Activated CD8-positive, alpha-beta memory T cell treated with anti-CD3 and anti-CD28 coated beads, Interleukin-2, amount 10 ng/mL, durations not matched to agents 7 days and 5 days (primary cell): ENCODE measurements at places on chromosomes 11 and 22. TPM values are rescaled to one million over a fixed set of nuclear protein-coding genes. Genes with fewer than 3 reads are reported as not detected.

DNA sequence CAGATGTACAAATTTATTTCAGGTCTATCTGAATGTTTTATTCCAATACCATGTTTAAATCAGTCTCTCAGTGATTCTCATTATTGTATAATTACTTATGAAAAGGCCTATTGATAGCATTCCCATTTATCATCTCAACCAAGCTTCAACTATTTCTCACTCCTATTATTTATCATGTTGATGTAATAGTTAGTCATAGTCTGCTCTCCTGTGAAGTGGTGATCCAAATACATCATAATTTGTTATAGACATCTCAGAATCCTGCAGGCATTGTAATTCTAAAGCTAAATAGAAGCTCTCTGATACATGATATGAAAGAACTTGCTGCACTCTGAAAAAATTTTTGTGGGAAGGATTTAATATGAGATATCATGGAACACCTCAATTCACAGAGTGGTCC is 21.8 kb upstream of the OR8G1 start:
- no peaks in the 10 kb centered on the region for H3K4me1 ChIP-seq
- DNase-seq: no peak
- no peak overlapping the region for H3K27ac ChIP-seq
- H3K4me3 ChIP-seq: no peak overlapping the region
- peaks cover 3% of the 10 kb centered on the region for H3K27me3 ChIP-seq

Gene LAYN
- 40.1 TPM for total RNA-seq

- H3K36me3 ChIP-seq: no peaks in the 10 kb centered on the region
- peaks cover 9% of the 10 kb centered on the region for H3K4me1 ChIP-seq
- peak overlapping the region; percentile 58 for H3K4me3 ChIP-seq
- peaks cover 24% of the 10 kb centered on the region for H3K27me3 ChIP-seq
Observed at GRCh38 chr22:27802346-27803073, 954 bp upstream of the MN1 start.

DNA sequence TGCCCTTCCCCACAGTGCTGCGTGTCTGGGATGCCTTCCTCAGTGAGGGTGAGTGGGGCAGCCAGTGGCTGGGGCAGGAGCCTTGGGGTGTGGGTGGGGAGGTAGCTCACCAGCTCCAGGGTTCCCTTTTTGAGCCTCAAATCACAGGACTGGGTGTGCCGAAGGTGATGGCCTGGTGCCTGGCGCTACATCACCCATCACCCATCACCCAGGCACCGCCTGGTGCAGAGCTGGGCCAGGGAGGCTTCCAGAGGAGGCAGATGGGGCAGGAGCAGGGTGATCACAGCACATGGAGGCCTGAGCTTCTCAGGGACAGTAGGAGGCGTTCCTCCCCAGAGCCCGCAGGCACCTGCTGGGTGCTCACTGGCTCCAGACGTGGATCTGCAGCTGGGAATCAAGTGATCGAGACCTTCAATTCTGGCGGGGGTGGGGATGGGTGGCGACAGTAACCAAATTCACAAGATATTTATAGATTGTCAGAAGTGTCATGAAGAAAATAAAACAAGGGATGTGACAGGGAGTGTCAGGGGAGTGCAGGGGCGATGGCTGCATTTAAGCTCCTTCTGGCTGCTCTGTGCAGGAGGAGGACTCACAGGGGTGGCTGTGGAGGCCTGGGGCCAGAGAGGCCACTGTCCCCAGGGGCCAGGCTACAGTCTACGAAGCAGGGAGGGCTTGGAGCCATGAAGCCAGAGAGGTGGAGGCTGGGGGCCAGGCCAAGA is 3.2 kb downstream of the TBC1D10C start:
- peaks cover 74% of the 10 kb centered on the region for H3K4me1 ChIP-seq
- peak overlapping the region; percentile 86 for H3K27ac ChIP-seq
- H3K36me3 ChIP-seq: peaks cover 50% of the 10 kb centered on the region
- DNase-seq: no peak
- H3K27me3 ChIP-seq: no peaks in the 10 kb centered on the region
- peak overlapping the region; percentile 90 for H3K4me3 ChIP-seq

DNA sequence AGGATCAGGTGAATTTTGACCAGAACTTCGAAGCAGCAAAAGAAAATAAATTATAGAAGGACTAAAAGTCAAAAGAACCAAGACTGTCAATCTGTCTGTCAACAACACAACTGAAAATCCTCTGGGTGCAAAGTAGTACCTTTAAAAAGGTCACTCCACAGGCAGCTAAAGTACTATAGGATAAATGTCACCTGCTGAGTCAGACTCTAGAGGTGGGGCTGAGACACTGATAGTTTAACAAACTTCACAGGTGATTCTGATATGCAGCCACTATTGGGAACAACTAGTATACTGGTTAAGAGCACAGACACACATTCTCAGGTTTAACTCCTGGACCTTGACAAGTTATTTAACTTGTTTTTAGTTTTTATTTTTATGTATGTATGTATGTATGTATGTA is 107.3 kb downstream of the FCHSD2 start:
- H3K27me3 ChIP-seq: no peaks in the 10 kb centered on the region
- H3K36me3 ChIP-seq: peaks cover 25% of the 10 kb centered on the region
- H3K4me1 ChIP-seq: peaks cover 9% of the 10 kb centered on the region
- no peak overlapping the region for H3K4me3 ChIP-seq

Gene TSPAN32
- 20.5 TPM for total RNA-seq

- no peak overlapping the region for H3K4me3 ChIP-seq
- H3K27me3 ChIP-seq: peaks cover 59% of the 10 kb centered on the region
- DNase-seq: no peak
- peaks cover 6% of the 10 kb centered on the region for H3K4me1 ChIP-seq
- peak overlapping the region; percentile 24 for H3K27ac ChIP-seq
Observed at GRCh38 chr11:27718346-27718862, 18.1 kb upstream of the BDNF start.

Gene CASP1
- total RNA-seq: 94.1 TPM

GRCh38 chr22:42432818-42433217 is 615 bp upstream of the NFAM1 start:
- H3K4me3 ChIP-seq: no peak overlapping the region
- no peaks in the 10 kb centered on the region for H3K36me3 ChIP-seq
- peaks cover 9% of the 10 kb centered on the region for H3K4me1 ChIP-seq
- H3K27ac ChIP-seq: no peak overlapping the region

- peaks cover under 1% of the 10 kb centered on the region for H3K27me3 ChIP-seq
- no peak for DNase-seq
- H3K36me3 ChIP-seq: no peaks in the 10 kb centered on the region
- no peak overlapping the region for H3K27ac ChIP-seq
- H3K4me1 ChIP-seq: no peaks in the 10 kb centered on the region
Observed at GRCh38 chr11:114586797-114587196, 8.8 kb downstream of the NXPE4 start.

Gene FOLH1
- total RNA-seq: not detected

DNA sequence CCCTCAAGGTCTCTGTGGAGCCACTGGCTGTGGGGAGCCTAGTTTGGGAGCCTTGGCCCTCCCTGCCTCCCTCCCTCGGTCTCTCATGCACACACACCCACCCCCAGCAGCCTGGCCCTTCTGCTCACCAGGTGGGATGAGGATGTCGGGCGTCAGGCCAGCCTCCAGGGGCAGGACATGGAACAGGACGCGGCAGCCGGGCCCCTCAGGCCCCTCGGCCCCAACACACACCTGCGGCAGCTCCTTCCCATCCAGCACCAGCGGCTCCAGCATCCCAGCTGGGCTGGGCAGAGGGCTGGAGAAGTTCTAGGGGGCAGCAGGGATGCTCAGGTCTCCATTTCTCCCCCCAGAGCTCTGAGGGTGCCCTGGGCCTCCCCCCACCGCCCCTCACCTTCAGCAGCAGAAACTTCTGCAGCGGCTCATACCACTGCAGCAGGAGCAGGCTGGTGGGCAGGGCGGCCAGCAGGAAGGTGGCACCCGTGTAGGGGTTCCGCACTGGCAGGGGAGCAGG is 11.2 kb downstream of the MAP4K2 start:
- peaks cover 3% of the 10 kb centered on the region for H3K36me3 ChIP-seq
- H3K27me3 ChIP-seq: no peaks in the 10 kb centered on the region
- H3K27ac ChIP-seq: peak overlapping the region; percentile 36
- no peak overlapping the region for H3K4me3 ChIP-seq

Gene CBLIF
- total RNA-seq: not detected

- no peaks in the 10 kb centered on the region for H3K27me3 ChIP-seq
- no peak overlapping the region for H3K4me3 ChIP-seq
- no peak for DNase-seq
- no peak overlapping the region for H3K27ac ChIP-seq
- no peaks in the 10 kb centered on the region for H3K36me3 ChIP-seq
Observed at GRCh38 chr11:101096036-101096704, 33.4 kb downstream of the PGR start.

- no peaks in the 10 kb centered on the region for H3K36me3 ChIP-seq
- H3K27me3 ChIP-seq: no peaks in the 10 kb centered on the region
- DNase-seq: no peak
- H3K4me3 ChIP-seq: no peak overlapping the region
Observed at GRCh38 chr11:109870297-109870696, 222.9 kb upstream of the ZC3H12C start.

DNA sequence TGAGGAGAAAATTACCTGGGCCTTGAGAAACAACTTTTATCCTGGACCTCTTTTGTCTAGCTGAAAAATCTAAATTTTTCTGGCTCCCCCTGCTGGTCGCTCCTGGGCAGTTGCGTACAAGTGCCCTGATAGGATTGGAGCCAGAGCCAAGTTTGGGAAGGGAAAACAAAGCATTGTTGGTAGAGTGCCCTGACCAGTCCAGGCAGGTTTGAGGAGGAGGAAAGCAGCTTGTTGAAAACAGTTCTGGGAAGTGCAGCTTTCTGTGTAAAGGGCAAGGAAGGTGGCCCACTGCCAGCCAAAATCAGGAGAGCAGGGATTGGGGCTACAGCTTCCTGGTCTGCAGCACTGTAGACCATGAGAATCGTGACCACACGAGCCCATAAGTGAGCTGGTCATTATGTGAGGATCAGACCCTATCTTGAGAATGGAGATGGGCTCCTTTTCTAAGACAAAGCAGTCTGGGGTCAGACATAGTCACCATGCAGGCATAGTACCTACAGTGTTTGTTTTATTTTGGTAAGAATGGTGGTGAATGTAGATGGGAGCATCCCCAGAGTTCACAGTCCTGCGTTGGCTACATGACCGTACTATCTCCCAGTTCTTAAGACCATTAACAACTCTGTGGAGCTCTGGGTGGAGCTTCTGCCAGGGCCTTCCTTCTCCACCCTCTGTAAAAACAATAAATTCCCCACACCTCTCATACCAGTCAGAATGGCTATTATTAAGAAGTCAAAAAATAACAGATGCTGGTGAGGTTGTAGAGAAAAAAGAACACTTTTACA is 21.3 kb upstream of the PIK3IP1 start:
- H3K27ac ChIP-seq: no peak overlapping the region
- DNase-seq: peak; percentile 69
- peaks cover 6% of the 10 kb centered on the region for H3K4me1 ChIP-seq
- no peaks in the 10 kb centered on the region for H3K27me3 ChIP-seq
- H3K36me3 ChIP-seq: peaks cover 8% of the 10 kb centered on the region

GRCh38 chr11:10322830-10323792 is 18.2 kb downstream of the ADM start:
- H3K4me3 ChIP-seq: no peak overlapping the region
- peaks cover 4% of the 10 kb centered on the region for H3K4me1 ChIP-seq
- peak overlapping the region; percentile 48 for H3K27ac ChIP-seq
- DNase-seq: peak; percentile 63

GRCh38 chr11:980438-981357 is 55.0 kb downstream of the AP2A2 start:
- H3K27me3 ChIP-seq: no peaks in the 10 kb centered on the region
- peaks cover 22% of the 10 kb centered on the region for H3K4me1 ChIP-seq
- DNase-seq: no peak
- no peak overlapping the region for H3K27ac ChIP-seq

GRCh38 chr11:132892876-132893275 is 639.4 kb downstream of the OPCML start:
- H3K4me1 ChIP-seq: no peaks in the 10 kb centered on the region
- no peaks in the 10 kb centered on the region for H3K36me3 ChIP-seq
- DNase-seq: no peak
- H3K27me3 ChIP-seq: no peaks in the 10 kb centered on the region
- no peak overlapping the region for H3K4me3 ChIP-seq

Gene USP2
- 0.76 TPM for total RNA-seq

DNA sequence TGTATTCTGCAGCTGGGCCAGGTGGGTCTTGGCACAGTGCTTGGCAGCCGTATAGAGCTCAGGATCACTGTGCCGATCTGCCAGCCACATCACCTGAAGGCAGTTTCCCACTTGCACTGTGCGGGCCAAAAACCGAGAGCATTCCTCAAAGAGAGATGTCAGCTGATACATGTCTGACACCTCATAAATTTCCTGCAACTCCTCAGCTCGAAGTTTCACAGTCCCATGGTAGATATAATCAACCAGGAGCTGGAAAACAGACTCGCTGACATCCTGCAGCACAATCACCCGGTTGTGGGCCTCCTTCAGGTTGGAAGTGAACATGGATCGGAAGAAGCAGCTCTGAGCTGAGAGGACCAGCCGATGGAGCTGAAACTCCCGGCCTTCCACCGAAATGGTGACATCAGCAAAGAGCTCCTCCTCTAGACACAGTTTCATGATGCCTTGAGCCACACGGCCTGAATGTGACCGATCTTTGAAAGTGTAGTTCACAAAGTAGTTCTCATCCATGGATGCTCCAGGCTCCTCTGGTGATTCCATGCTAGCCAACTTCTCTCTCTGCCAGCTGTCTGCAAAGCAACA is 1.2 kb downstream of the KBTBD4 start:
- DNase-seq: no peak
- peak overlapping the region; percentile 99 for H3K27ac ChIP-seq
- peaks cover 42% of the 10 kb centered on the region for H3K4me1 ChIP-seq
- H3K27me3 ChIP-seq: no peaks in the 10 kb centered on the region
- H3K36me3 ChIP-seq: peaks cover 61% of the 10 kb centered on the region

Gene PHLDA2
- total RNA-seq: 3.6 TPM

DNA sequence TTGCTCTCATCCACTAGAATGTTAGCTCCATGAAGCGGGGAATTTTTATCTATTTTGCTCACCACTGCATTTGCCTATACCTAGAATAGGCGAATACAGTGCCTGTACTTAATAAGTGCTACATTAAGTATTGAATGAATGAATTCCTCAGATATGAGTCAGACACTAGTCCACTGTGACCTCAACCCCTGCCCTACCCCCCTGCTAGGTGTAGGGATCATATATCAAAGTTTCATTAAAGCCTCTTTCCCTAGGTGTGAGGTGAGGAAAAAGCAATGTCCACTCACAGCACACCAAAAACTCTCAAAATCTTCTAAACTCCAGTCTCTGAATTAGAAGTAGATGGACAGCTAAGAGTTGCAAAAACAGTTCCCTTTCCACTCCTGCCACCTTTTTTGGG is 9.8 kb upstream of the PSMA1 start:
- H3K4me3 ChIP-seq: no peak overlapping the region
- peaks cover 12% of the 10 kb centered on the region for H3K36me3 ChIP-seq
- no peaks in the 10 kb centered on the region for H3K27me3 ChIP-seq
- H3K27ac ChIP-seq: no peak overlapping the region

GRCh38 chr11:118068206-118068944 is 8.5 kb upstream of the TMPRSS4 start:
- no peak overlapping the region for H3K27ac ChIP-seq
- H3K4me3 ChIP-seq: no peak overlapping the region
- H3K36me3 ChIP-seq: no peaks in the 10 kb centered on the region
- H3K4me1 ChIP-seq: peaks cover 14% of the 10 kb centered on the region
- peaks cover 6% of the 10 kb centered on the region for H3K27me3 ChIP-seq

GRCh38 chr11:61609000-61609979 is 28.4 kb upstream of the SYT7 start:
- no peak overlapping the region for H3K4me3 ChIP-seq
- no peaks in the 10 kb centered on the region for H3K36me3 ChIP-seq
- H3K27me3 ChIP-seq: peaks cover 21% of the 10 kb centered on the region
- no peak overlapping the region for H3K27ac ChIP-seq
- no peak for DNase-seq
- H3K4me1 ChIP-seq: no peaks in the 10 kb centered on the region
